ENCODE measurements at places on chromosomes 12 and 14.

GRCh38 chr14:68795597-68796417, 2.9 kb upstream of the ZFP36L1 start:
- DNase-seq, result peak; percentile 76

GRCh38 chr12:67989184-67989920, at the start of gene IFNG-AS1:
Gene IFNG-AS1, plus strand, starts transcription at chr12:67989447.
- peak; percentile 2 for DNase-seq

GRCh38 chr14:73025544-73025943, 1.4 kb downstream of the ZFYVE1 start:
- no peak for DNase-seq

- no peak for DNase-seq
Measured at GRCh38 chr14:77869340-77869739, 69.4 kb downstream of the ADCK1 start.

- DNase-seq, result no peak
Measured at GRCh38 chr12:6534695-6534944, 303 bp downstream of the GAPDH start.

- DNase-seq, result no peak
Measured at GRCh38 chr12:71602761-71603577, 60.7 kb downstream of the ZFC3H1 start.

GRCh38 chr12:10170216-10170615, 1.7 kb downstream of the OLR1 start:
- DNase-seq, result no peak

DNA sequence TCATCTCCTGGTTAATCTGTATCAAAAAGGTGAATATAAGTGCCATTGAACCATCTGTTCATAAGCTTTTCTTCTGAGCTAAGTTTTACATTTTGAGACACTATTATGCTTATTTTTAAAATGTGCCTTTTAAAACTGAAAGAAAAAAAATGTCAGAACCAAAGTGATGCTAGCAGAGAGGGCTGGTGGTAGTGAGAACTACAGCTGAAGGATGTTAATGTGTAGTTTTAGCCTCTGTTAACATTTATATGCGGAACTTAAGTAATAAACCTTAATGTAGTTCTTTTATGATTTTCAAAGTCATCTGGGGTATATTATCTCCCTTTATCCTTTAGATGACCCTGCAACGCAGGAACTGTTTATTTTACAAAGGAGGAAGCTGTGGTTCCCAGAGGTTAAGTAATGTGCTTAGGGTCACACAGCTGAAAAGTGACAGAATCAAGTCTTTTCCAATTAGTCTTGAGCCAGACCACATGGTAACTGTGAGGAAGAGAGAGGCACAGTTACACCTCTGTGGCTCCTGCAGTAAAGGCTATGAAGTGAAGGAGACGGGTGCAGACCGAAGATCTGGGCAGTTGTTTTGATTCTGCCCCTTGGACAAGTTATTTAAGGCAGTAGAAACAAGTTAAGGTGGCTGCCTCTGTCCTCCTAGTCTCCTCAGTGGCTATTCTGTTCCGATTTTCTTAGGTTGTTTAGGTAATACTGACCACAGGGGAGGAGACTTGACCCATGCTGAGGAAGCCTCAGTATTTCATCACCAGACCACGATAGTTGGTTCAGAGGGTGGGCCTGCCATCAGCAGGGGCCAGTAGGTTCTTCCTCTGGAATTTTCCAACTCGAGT, 23.9 kb downstream of the GNG2 start:
- no peak for DNase-seq

DNA sequence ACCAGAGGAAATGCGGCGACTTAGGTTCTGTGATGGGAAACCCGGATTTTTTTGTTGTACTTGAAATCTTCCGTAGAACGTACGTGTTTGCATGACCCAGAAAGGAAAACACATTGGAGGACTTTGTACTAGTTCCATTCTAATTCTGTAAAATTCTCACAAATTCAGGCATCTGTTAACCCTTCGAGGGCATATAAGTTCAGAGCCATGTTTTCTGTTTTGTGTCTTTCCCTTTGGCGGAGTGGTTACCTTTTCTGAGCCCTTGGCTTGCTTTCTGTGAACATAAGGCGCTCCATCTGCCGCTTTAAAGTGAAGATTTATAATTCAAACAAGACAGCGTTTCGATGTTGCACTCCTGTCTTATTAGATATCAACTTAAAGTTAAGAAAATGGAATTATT, 34.2 kb downstream of the BICD1 start:
- DNase-seq, result no peak
